Astrocyte of the spinal cord (primary cell): ENCODE measurements at places on chromosomes 12 and 14.

GRCh38 chr12:116026346-116026745 is 251.1 kb downstream of the MED13L start:
- no peak for DNase-seq

- no peak for DNase-seq
Measured at GRCh38 chr12:15811214-15812127, 22.3 kb upstream of the EPS8 start.

DNA sequence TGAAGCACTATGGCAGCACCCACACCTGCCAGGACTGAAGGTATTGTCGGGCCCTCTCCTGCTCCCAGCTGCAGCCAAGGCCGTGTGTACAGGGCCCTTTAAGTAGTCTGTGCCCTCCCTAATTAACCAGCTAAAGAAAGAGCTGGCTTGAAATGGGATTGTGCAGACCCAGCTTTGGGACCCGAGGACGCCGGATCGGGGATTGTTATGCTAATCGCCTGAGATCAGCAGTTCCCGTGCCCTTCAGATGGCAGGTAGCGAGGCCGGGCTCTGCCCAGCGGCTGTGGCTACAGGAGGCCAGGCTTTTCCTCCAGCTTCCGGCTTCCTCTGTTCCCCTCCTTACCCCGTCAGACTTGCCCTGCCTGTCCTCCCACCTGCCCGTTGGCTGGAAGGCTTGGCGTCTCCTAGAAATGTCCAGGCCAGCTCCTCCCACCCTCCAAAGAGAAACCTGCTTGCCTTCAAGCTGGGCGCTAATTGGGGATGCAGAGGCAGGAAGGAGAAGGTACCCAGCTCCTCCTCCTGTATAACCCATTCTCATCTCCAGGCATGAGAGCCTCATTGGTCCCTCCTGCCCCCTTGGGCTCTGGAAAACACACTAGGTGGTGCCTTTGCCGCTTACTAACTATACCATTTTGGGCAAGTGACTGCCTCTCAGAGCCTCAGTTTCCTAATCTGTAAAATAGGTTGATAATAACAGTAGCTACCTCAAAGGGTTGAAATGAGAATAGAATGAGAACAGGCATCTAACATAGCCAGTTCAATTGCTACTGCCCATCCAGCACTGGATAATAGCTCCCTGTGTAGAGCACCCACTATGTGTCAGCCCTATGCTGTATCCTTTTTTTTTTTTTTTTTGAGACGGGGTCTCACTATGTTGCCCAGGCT is 25.8 kb upstream of the MSI1 start:
- no peak for DNase-seq

DNA sequence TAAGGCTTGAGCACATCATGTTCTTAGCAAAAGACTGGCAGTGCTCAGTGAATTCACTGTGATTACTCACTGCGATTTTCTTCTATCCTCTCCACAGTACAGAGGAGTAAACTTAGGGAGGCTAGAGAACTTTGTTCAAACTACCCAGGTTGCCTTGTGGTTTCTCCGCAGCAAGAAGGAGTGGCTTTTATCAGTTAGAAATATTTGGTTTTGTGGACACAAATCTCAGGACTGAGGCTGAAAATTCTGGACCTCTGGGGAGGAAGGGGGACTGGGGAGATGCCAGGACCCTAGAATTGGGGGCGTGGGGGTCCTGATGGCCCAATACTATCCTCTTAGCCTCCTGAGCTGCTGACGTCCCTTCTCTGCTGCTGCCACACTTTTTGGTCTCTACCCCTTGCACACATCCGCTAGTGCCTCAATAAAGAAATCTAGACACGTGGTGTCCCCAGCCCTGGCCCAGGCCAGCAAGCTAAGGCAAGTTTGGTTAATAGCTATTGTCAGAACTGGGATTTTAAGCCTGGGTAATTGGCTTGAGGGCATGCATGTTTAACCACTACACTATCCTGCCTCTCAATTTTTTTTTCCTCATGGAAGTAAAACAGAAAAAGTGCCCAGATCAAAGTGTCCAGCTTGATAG is 842 bp downstream of the OAS2 start:
- no peak for DNase-seq

GRCh38 chr12:56634242-56634836 is 4.2 kb upstream of the BAZ2A start:
- peak; percentile 6 for DNase-seq

- DNase-seq: peak; percentile 93
Measured at GRCh38 chr12:24754690-24755638, 193.9 kb downstream of the BCAT1 start.

DNA sequence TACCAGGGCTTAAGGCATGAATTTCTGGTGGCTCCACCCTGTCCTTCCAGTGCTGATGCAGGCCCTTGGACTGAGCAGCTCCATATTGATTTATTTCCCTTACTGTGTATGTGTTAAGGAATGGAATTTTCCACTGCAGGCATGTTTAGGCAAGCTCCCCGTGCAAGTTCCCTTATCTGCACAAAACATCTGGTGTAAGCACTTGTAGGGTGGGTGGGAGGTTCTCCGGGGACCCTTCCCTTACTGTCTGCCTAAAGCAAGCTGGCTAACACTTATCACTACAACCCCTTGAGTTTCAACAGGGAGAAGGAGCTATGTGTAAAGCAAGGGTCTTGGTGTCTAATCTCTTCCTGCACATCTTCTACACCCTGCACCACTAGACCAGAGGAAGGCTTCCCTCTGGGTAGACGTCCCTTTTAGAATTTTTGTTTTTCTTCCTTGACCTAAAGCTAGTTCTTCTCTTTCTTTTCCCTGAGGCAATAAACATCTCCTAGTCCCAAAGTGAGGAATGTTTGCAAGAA is 22.0 kb upstream of the DRAM1 start:
- DNase-seq: peak; percentile 9

- no peak for DNase-seq
Measured at GRCh38 chr14:90042496-90043252, 19.1 kb upstream of the KCNK13 start.

DNA sequence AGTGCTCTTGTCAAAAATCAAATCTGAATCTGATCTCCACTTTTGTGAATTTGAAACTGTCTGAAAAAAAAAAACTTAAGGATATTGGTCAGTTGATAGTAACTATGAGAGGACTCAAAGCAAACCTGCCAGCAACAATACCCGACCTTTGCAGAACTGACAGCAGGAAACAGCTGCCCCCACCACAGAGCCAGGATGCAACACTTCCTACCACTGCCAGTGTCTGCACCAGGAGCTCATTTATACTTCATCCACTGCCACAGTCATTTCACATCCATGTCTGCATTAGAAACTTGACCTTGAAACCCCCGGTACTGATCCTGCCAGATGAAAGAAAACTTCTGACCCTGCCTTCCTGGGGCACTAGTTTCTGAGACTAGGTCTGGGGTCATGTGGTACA is 27.4 kb upstream of the RXYLT1 start:
- no peak for DNase-seq

DNA sequence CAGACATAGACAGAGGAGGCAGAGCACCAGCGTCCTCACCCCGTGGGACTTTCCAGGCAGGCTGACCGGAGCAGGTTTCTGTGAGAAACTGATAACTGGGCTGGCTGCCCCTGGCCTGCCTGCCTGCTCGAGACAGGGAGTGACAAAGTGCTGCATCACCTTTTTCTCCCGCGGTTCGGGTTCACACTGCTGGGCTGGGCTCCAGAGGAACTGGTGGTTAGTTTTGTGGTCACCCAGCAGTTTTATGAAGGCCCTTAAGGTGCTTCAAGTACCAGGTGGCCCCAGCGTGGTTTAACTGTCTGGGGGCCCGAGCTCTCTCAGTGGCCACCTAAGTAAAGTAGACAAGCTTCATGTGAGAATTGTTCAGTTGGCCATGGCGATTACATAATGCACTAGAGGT is 1073.6 kb downstream of the BCL11B start:
- no peak for DNase-seq

- no peak for DNase-seq
Measured at GRCh38 chr12:116358536-116358892, 81.0 kb upstream of the MED13L start.

GRCh38 chr12:131537267-131537958 is 173.5 kb upstream of the SFSWAP start:
- DNase-seq: no peak

DNA sequence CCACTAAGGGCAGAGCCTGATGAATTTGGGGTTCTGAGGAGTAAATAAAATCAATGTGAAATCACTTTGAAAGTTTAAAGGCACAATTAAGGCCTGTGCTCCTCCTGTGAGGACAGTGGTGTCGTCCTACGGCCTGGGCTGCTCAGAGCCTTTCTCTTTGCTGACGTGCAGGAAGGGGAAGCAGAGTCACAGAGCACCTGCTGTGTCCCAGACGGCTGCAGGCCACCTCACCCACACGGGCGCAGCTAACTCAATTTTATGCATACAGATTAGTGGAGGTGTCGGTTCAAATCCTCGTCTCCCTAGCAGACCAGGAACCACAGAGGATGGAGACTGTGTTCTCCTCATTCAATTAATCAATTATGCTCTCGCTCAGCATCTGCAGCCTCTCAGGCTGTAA is 11.4 kb upstream of the DLK1 start:
- DNase-seq: no peak

DNA sequence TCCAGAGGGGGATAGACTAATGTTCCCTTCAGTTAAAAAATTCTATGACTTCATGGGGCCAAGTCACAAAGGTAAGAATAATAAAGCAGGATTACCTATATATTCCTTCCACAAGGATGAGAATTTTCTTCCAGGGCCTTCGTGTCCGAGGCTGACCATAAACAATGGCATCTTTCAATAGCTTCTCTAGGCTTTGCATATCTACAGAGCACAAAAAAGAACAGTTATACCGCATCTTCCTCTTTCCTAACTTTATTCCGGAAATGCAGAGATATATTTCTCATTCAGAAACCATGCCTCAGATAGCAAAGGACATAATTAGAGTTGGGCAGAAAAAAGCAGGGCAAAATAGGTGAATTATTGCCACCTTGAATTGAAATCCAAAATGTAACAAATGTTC is 58.3 kb upstream of the ISM2 start:
- no peak for DNase-seq

- DNase-seq: peak; percentile 62
Measured at GRCh38 chr14:54730156-54730961, 163.4 kb downstream of the SAMD4A start.

DNA sequence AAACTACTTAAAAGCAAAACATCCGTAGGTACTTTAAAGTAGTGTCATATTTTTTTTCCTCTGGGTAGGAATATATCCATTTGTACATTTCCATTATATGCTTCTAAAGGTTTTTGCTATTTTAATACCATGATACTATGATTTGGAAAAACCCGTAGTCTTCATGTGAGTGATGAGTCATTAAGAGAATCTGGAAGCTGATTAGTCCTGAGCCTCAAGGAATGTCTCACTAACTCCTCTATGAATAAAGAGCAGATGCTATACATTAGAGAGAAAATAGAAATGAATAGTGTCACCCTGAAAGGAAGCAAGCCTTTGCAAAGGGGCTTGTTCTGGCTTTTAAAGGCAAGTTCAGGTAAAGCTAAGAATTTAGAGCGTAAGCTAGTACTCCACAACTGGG is 432.1 kb downstream of the CCDC91 start:
- peak; percentile 33 for DNase-seq

GRCh38 chr12:38601949-38602348 is 285.4 kb downstream of the ALG10B start:
- no peak for DNase-seq

- DNase-seq: peak; percentile 30
Measured at GRCh38 chr14:37195327-37195726, 2.4 kb upstream of the MIPOL1 start.

- no peak for DNase-seq
Measured at GRCh38 chr12:127934409-127934808, 332.6 kb upstream of the TMEM132C start.

DNA sequence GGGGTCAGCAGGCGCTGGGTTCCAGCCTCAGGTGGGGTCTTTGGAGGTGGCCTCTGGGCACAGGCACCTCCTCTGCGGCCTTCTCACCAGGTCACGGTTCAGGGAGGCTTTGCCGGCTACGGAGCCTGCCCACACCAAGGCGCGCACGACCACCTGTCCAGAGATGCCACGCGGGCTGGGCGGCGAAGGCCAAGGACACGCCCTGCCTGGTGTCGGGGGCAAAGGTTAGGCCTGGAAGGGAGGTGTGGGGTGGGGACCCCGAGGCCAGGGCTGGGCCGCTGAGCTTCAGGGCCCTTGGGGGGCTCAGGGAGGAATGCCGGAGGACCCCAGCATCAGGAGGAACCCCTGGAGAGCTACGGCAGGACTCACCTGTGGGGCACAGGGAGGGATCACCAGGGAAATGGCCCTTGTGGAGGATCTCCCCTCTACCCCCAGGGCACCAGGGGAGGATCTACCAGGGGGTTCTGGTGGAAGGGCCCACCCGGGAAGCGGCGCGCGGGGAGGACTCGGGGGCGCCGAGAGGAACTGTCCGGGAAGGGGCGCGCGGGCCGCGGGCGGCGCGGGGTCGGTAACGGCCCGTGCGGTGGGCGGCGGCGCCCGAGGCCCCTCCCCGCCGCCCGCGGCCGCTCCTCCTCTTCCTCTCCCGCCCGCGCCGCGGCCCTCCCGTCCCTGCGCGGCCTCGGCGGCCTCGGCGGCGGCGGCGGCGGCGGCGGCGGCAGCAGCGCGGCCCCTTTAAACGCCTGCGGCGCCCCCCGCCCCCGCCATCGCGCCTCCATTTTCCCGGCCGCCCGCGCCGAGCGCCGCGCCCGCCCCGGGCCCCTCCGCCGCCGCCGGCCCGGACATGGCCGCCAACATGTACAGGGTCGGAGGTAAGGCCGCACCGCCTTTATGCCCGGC is at the start of gene MTA1:
Gene MTA1, plus strand, starts transcription at position 633 of the 897 bp plus-strand sequence. Its CDS starts 209 bp downstream, at position 842.
- DNase-seq: no peak

- DNase-seq: no peak
Measured at GRCh38 chr12:70920251-70920851, at the start of gene PTPRR. PTPRR (minus strand) TSS chr12:70920738; CDS start chr12:70920390, 348 bp downstream.

GRCh38 chr14:33480887-33481184 is 470.0 kb downstream of the EGLN3 start:
- no peak for DNase-seq

GRCh38 chr12:49789992-49790391 is 38.2 kb downstream of the NCKAP5L start:
- no peak for DNase-seq

- DNase-seq: no peak
Measured at GRCh38 chr12:52202361-52203078, 10.7 kb upstream of the KRT80 start.

DNA sequence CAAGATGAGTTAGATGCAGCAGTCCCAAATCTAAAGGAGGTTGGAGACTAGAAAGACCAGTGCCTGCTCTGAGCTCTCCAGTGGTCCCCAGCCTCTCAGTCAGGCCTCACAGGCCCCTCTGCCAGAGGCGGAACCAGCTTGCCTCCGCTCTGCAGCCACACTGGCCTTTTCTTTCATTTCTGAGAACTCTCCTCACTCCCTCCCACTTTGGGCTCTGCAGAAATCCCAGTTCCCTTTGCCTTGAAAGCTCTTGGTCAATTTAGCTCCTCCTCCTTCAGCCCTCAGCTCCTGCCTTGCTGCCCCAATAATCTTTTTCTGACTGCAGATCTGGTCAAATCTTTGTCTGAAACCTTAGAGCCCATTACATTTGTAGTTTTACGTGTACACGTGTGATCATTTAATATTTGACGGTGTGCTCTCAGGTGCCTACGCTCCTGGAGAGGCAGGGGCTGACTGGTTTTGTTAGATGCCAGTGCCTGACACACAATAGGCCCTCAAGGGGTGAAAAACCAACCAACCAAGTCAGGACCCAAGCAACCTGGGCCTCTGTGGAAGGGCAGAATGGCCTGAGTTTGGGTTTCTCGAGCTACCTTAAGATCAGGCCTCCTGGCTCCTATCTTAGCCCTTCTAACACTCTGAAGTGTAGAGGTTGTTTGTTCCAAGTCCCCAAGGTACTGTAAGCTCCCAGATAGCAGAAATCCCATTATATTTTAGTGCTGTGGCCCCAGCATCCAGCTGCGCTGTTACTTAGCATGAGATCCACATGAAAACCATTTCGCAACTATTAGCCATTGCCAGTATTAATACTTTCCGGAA is 1.1 kb upstream of the NUDT4 start:
- DNase-seq: peak; percentile 18
